ENCODE measurements at places on chromosomes 7 and 10. TPM values are rescaled to one million over a fixed set of nuclear protein-coding genes. Genes with fewer than 3 reads are reported as not detected.

DNA sequence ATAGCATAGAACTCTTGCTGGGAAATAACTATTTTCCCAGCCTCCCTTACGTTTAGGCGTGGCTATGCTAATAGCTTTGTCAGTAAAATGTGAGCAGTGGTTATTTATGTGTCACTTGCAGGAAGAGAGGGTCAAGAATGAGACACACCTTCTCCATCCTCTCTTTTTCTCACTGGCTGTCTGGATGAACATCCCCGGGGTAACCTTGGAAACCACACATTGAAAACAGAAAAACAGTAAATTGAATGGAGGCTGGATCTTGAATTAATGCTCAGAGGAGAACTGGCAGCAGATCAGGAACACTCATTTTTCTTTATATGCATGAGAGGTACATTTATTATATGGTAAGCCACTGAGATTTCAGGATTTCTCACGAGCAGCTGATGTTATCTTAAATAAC, 127.6 kb downstream of the DNAJB9 start:
- DNase-seq = no peak

- no peak for DNase-seq
Observed at GRCh38 chr7:16419859-16420258, 1.5 kb downstream of the CRPPA start.

Gene PLXNA4
- total RNA-seq = 14.0 TPM

Gene DOCK4
- total RNA-seq = 40.3 TPM

- DNase-seq = no peak
Observed at GRCh38 chr7:142632271-142633134, 116.8 kb upstream of the PRSS1 start.

DNA sequence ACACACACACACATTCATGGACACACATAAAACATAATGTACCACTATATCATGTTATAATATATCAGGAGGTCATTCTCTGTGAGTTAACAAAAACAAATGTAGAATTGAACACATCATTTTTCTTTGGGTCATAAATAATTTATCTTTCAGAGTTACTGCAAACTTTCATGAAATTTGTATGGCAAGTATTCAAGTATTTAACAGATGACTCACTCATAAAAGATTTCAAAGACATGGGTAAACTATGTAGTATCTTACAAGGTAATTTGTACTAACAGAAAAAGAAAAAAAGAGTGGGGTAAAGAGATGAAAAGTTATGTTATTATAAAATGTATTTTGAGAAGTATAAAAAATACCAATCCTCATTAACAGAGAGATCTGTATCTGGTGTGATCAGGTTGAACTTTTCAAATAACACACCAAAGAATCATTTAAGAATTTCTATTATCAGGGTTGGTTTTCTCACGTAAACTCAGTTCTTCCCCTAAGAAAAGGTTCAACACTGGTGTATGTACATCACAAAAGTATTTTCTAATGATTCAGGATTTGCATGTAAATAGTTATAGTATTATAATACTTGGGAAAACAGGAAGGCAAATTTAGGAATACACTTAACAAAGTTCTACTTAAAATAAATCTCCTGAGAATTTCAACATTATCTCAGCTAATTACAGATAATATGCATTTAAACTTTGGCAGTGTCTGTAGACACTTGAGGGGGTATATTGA, 933.1 kb upstream of the LRRN3 start:
- no peak for DNase-seq

Gene NRAP
- total RNA-seq = not detected

Gene CLDN3
- total RNA-seq = not detected

DNA sequence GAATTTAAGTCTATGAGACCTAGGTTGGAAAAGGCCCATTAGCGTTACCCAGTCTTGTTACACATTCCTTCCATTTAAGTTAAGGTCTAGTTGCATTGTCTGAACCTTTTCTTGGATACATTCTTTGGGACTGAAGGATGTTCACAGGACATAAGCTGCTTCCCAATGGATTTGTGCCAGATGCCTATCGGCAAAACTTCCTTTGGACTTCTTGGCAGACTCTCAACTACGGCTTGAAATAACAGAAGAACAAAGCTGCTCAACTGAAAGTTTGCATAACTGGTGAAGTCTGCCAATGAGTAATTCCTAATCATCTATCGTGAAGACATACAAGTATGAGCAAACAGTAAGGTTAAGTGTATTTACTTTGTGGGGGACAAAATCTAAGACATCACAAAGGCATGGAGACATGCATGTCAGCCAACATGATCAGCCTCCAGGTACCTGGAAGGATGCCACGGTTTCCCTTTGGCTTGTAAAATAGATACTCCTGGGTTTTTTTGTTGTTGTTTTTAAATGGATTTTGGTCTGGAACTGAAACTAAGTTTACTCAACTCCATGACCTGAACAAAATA, 35.4 kb downstream of the MALSU1 start:
- no peak for DNase-seq

GRCh38 chr10:120480848-120481247, 23.8 kb downstream of the PLPP4 start:
- DNase-seq = no peak

Measured in vagina (tissue), 2 donors.